ENCODE measurements at places on chromosomes 12 and 14. TPM values are rescaled to one million over a fixed set of nuclear protein-coding genes. Genes with fewer than 3 reads are reported as not detected.

DNA sequence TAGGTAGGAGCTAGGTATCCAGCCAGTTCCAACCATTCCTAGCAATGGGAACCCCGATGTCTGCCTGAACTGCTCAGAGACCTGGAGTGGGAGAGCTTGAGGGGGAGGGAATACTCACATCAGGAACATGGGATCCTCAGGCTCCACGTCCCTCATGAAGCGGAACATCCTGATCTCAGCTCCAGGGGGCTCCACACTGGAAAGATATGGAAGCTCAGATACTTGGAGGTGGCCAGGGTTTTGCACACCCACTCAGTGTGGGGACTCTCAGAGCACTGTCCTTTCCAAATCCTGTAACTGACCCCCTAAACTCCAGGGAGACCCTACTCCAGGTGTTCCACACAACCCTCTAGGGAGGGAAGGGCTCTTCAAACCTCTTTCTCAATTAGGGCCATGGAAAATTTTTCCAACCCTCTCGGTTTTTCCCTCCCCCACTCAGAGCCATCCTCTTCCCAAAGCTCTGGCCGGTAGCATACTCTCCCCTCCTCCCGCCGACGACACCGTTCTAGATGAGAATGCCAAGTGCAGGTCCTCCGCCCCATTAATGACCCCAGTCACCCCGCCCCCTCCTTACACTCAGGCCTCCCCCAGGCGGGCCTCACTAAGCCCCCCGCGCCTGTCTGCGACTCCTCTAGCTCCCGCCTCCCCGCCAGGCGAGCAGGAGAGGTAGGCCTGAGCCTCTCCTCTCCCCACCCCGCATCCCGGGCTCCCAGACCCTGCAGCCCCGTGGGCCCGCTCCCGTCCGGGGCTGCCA lies 597 bp downstream of the MLF2 start:
- DNase-seq, result peak; percentile 44

- no peak for DNase-seq
Measured at GRCh38 chr14:64298773-64299172, 4.6 kb upstream of the ESR2 start.

DNA sequence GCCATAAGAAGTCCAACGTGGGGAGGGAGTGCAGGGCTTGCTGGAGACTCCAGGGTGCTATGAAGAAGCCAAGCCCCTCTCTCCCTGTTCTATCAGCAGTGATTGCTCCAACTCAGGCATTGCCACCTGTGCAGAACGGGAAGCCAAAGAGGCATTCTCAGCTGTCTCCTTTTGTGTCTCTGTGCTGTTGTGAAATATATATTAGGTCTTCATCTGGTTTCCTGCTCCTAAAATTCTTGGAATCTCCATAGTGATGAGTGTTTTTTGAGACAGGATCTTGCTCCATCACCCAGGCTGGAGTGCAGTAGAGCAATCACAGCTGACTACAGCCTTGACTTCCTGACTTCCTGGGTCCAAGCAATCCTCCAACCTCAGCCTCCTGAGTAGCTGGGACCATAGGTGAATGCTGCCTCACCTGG lies 51.2 kb upstream of the AEBP2 start:
- DNase-seq, result peak; percentile 80

GRCh38 chr12:57156701-57157403 lies 9.4 kb upstream of the LRP1-AS start:
- no peak for DNase-seq

DNA sequence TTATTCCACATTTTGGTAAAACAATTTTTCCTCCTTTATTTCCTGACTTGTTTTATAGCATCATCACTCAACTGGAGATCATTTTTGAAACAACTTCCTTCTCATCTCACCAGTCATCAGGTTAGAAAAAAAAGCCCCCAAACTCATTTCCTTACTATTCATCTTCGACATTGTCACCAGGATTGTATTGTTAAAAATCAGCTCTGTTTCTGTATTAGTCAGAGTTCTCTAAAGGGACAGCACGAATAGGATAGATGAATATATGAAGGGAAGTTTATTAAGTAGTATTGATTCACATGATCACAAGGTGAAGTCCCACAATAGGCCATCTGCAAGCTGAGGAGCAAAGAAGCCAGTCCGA lies 392.6 kb downstream of the FUT8 start:
- no peak for DNase-seq

GRCh38 chr14:32826404-32827082 lies 112.1 kb upstream of the NPAS3 start:
- DNase-seq, result no peak

GRCh38 chr12:101743724-101744472 lies 4.6 kb upstream of the SYCP3 start:
- DNase-seq, result no peak

KRT5 gene
- total RNA-seq, result 2,541 TPM

DNA sequence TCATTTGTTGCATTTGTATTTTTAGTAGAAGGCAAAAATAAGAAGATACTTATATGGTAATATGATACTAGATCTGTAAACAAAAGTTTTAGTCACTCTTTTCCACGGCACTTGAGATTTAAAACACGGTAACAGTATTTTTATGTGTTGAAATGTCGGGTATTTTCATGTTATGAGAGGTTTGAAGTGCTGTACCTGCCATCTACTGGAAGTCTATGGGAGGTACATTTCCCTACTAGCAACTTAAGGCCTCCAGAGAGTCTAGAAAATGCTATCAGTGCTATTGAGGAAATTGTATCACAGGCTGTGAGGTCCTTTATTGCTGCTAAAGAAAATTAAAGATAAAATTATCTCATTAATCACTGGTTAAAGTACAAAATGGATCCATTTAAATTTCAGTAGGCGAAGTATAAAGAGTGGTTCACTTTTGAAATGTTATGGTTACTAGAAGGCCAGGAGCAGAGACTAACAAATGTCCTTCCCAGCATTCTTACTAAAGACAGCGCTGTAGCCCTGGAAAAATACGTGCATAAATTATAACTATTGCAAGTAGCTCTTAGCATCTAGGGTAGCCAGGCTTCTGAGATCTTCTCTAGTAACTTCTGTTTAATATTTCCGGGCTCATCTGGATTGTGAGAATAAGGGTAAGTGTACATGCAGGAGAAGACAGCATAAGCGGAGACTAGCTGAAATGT lies 77.6 kb upstream of the PRKD1 start:
- DNase-seq, result no peak

GRCh38 chr14:24098927-24099813 lies 5.1 kb downstream of the PCK2 start:
- DNase-seq, result no peak

DNA sequence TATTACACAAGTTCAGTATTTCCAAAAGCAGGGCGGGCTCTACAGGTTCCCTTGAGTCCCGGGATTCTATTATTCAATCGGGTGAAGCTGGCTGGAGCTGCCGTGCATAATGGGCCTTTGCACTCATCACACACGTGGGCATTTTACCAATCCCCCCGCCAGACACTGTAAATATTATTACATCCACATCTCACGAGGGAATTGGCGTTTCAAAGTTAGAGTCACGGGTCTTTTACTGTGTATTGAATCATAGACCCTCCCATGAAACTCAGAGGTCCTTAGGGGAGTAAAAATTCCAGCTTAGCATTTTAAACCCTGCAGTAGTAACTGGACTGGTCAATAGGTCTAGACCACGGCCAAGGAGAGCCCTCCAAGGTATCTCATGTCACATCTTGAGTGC lies 70.3 kb downstream of the MAP1LC3B2 start:
- no peak for DNase-seq

Data from lower leg skin (tissue), 4 donors.